ENCODE measurements at places on chromosomes 7 and 10.

DNA sequence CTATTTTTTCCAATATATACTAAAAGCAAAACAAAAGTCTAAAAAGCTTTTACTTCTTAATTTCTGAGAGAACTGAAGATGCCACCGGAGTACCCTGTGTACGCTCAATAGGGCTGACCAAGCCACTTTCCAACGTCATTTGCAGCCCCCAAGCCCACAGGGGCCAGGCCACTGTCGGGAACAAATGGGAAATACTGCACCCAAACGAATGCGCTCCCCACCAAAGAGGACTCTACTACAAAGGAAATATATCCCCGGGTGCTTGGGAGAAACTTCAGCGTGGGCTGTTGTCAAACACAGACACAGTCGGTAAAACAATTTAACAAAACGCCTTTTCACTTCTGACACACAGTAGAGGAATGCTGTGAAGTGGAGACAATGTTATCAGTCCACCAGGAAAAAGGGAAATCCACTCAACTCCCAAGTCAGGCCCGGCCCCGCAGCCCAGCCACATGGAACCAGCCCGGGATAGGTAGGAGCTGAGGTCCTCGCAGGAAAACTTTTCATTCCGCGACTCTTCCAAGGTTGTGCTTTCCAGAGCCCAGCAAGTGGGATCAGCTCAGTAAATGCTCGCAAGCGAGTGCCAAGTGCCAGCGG, 1.4 kb downstream of the PARD3 start:
- no peak for DNase-seq

GRCh38 chr7:151017953-151018420, 6.3 kb downstream of the ATG9B start:
- DNase-seq: no peak

DNA sequence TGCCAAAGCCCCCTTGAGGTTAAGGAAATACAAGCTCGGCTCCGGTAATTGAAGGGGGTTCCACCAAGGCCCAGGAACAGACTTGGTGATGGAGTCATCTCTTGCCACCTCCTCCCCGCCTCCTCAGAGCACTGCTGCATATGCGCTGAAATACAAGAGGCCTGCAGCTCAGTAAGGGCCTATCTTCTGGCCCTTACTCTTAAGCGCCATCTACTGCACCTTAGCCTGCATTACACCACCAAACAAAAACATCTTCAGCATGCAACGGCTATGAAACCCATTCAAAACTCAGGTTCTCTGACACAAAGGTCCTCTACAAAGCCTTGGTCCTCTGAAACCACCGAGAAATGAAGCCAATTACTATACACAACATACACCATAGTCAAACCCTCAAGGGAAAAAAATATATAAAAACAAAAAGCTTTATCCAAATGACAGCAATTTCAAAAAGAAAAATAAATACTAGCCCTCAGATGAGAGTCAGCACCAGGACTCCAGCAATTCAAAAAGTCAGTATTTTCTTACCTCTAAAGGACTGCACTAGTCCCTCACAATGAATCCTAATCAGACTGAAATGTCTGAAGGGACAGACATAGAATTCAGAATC, 176.8 kb upstream of the TBX20 start:
- DNase-seq: no peak

GRCh38 chr7:34487391-34488115, 170.5 kb upstream of the NPSR1 start:
- peak; percentile 32 for DNase-seq

DNA sequence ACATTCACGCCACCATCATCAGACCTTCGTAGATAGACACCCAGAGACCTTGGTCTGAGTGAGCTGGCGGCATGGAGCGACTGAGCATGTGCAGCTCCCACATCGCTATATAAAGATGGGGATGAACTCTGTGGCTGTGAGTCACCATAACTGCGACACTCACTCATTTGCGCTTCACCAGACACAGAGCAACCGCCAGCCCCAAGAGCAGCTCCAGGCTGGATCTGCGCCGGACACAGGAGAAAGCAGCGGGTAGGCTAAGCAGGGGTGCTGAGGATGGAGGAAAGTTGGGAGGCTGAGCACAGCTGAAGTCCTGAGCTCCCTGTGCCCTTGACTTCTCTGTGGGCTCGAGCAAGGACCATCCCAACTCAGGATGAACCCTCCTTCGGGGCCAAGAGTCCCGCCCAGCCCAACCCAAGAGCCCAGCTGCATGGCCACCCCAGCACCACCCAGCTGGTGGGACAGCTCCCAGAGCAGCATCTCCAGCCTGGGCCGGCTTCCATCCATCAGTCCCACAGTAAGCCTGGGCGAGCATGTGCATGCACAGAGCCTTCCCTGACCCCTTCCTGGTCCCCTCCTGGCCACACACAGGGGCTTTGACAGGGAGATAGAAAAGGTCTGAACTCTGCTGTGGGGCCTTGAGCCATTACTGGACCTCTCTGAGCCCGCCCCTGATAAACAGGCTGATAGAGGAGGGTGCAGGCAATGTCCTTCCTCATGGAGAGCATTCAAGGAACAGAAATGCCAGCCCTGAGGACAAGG, at the start of gene OPN4:
Gene OPN4 (plus strand): TSS at position 137 of the 762 bp plus-strand sequence. CDS start 237 bp downstream, at position 374.
- no peak for DNase-seq

DNA sequence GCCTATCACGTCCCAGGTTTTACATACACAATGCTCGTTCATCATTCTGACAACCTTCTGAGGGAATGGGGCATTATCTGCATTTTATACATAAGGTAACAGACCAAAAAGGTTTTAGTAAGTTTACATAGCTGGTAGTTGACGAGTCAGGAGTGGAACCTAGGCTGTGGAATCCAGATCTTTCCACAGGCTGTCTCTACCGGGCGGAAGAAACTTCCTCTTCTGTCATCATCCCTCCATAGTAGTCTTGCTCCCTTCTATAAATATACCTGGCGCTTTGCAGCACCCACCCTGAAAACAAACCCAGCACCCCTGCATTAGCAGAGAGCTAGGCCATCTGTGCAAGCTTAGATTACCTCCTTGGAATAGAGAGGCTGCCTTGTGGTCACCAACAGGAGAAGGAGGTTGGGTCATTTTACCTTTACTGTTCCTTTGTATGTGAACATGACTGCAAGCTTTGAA, 1.3 kb downstream of the TSPAN13 start:
- DNase-seq: no peak

GRCh38 chr10:21488246-21488956, 37.1 kb downstream of the SKIDA1 start:
- peak; percentile 39 for DNase-seq

DNA sequence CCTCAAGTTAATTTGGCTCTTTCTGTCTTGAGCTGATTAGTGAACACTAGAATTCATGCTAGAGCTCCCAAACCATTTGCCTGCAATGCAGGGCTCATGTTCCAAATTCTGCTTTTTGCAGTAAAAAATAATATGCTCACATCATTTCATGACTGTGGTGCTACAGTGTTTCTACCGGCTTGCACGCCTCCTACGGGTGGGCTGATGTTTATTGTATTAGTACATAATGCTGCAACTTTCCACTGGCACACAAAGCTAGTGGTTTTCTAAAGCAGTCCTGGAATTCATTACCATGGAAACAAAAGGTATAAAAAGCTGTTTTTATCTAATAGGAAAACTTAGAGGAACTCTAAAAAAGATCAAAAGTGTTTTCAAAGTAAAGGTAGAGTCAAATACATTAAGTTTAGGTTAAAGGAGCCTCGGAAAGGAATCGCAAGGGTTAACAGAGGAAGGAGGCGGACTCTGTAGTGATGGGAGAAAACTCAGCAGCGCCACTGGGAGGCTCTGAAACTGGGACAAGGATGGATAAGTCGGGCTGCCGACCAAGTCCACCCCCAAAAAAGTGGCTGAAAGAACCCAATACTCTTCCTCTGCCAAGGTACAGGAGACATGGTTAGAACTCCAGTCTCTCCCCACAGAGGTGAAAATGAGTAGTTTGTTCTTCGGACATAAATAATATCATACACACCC, 25.9 kb downstream of the GRM8 start:
- no peak for DNase-seq

- peak; percentile 37 for DNase-seq
These were observed 121.6 kb downstream of the EGFR start for GRCh38 chr7:55140221-55140940.

DNA sequence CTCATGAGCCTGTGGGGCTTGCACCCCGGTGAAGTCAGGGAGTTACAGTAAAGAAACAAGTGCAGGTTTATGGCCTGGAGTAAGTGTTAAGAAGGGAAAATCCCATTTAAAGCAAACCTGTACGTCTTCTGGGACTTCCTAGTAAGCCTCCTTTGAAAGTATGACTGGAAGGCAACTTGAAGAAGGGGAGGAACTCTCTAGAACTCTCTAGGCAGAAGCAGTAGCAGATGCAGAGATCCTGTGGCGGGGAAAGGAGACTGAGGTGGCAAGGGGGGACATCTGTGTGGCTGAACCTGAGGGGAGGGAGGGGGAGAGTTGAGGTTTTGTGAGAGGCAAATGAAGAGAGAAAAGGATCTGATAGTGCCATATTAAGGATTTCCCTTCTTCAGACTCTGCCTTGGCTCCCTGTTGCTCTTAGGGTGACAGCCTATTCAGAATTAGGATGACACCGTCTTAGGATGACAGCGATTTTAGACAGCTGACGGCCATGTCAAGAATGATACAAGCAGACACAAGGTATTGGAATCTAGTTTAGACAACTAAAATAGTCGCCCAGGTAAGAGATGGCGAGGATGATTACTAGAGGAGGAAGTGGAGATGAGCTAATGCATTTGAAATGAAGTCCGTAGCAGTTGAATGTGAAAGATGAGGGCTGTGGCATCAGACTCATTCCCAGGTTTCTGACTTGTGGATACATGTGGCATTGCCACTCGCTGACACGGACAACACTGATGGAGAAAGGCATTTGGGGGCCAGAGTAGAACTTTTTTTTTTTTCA, 29.0 kb downstream of the CUL1 start:
- no peak for DNase-seq

GRCh38 chr10:92847202-92847864, 987 bp upstream of the EXOC6 start:
- no peak for DNase-seq

GRCh38 chr10:60869652-60870415, 74.2 kb downstream of the RHOBTB1 start:
- no peak for DNase-seq

- DNase-seq: no peak
These were observed 32.5 kb upstream of the EIF4H start for GRCh38 chr7:74141705-74142104.

DNA sequence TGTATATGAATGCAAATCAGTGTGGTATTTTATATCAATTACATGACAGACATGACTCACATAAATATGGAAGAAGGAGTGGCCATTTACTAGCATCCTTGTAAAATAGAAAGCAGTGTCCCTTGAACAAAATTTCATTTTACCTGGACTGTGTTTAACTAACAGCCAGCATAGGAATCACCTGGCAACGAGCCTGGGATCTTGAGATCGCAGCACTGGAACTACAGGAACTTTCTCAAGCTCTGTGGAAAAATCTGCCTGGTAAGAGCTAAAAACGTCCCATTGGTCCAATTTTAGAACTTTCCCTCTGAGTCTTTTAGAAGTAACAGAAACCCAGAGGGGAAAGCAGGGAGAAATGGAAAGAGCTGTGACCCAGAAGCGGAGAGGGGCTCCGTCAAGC, 68.9 kb upstream of the AMPH start:
- no peak for DNase-seq

DNA sequence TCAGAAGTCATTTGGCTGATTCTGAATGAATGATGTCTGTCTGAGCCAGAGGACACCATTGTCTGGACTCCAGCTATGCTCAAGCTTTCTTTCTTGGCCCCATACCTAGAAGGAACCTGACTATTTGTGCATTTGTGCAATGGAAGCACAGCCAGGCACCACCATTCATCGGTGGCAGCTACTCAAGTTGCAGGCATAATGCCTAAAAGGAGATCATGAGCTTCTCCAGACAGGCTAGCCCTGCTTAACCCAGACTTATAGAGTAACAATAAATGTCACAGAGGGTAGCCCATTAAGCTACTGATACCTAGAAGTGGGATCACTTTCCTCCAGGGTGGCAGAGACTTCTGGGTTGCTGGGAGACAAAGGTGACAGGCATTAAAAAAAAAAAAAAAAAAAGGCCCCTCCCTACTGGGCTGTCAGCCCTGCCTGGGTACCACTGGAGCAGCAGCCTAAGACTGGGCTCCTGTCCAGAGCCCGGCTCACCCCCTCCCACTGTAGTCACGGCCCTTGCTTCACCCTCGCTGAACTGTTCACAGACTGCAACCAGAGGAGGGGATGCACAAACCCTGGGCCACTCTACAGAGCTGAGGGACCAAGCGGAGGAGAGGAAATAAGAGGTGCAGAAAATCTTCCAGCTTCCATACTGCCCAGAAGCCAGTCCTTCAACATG, 75.4 kb upstream of the ATP6V0A4 start:
- DNase-seq: peak; percentile 57

- no peak for DNase-seq
These were observed 61.3 kb downstream of the KIF5B start for GRCh38 chr10:31994926-31995325.

DNA sequence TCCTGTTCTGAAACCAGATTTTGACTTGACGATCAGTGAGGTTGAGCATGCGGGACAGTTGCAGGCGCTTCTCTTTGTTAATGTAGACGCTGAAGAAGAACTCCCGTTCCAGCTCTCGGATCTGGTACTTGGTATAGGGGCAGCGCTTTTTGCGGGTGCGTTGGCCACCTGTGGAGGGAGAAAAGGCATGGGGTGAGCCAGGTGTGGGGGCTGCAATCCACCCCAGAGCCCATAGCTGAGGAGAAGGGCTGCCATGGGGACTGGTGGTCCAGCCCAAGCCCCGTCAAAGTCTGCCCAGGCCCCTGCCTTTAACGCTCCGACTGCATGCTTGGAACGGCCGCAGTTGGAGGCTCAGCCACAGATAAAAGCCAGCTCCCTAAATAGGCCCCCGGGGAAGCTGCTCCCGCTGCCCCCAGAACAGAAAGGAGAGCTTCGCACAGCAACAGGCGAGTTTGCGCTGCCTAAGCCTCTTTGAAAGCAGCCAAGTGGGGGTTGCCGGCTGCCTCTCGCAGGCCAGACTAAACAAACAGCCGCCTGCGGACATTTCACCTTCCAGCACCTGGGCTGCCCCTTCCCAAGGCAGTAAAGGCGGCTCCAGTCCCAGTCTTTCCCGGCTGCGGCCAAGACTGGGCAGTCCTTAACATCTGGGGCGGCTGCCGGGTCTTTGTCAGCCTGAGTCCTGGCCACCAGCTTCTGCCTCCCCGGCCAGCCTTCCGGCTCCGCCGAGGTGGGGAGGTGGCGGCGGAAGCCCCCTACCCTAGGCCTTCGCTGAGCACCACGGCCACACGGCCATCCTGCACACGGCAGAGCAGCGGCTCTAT, 2.0 kb downstream of the HOXA11 start:
- no peak for DNase-seq

- no peak for DNase-seq
These were observed 45.4 kb downstream of the KAT6B start for GRCh38 chr10:74871595-74872382.

- DNase-seq: no peak
These were observed 45.3 kb upstream of the GTF2I start for GRCh38 chr7:74612015-74612829.
